ENCODE measurements at places on chromosomes 2 and 18. TPM values are rescaled to one million over a fixed set of nuclear protein-coding genes. Genes with fewer than 3 reads are reported as not detected.

Gene CPO
- 234 TPM for total RNA-seq

Gene RPRD1A
- total RNA-seq: 53.6 TPM

Gene ALS2
- 25.2 TPM for total RNA-seq

Gene ANKRD23
- 7.4 TPM for total RNA-seq

Gene PCARE
- not detected for total RNA-seq

Gene THSD7B
- not detected for total RNA-seq

Gene TM4SF20
- total RNA-seq: 200 TPM

Gene MAP3K19
- not detected for total RNA-seq

Gene SOWAHC
- 16.1 TPM for total RNA-seq

Gene CFAP53
- not detected for total RNA-seq

Gene TUBB8B
- not detected for total RNA-seq

Gene PLA2R1
- total RNA-seq: 32.8 TPM

Gene MOCOS
- total RNA-seq: 27.9 TPM

Gene SIX3
- total RNA-seq: not detected

Gene TSPYL6
- total RNA-seq: not detected

Gene ADD2
- 1.7 TPM for total RNA-seq

Gene GRP
- not detected for total RNA-seq

Gene UGT1A6
- total RNA-seq: 46.0 TPM

Gene HTR2B
- 0.40 TPM for total RNA-seq

Gene CDK15
- total RNA-seq: 1.0 TPM

Gene REG3G
- 33.1 TPM for total RNA-seq

Gene CHRNG
- total RNA-seq: not detected

Gene RFTN2
- 1.1 TPM for total RNA-seq

Gene TMEM198
- 10.2 TPM for total RNA-seq

Gene COL3A1
- 81.7 TPM for total RNA-seq

Gene ASB18
- not detected for total RNA-seq

Gene SMPD4
- total RNA-seq: 66.8 TPM

Gene RND3
- total RNA-seq: 52.7 TPM

Gene CMPK2
- 7.4 TPM for total RNA-seq

Gene DES
- 574 TPM for total RNA-seq

Gene OTOS
- not detected for total RNA-seq

Gene CTDSP1
- 189 TPM for total RNA-seq

Gene KRTCAP3
- total RNA-seq: 65.4 TPM

Gene CNGA3
- total RNA-seq: 2.2 TPM

Gene CHPF
- 122 TPM for total RNA-seq

Gene DNAH7
- 2.3 TPM for total RNA-seq

Gene LOXHD1
- total RNA-seq: not detected

Gene PARD3B
- total RNA-seq: 52.0 TPM

Gene ITGB6
- 13.3 TPM for total RNA-seq

Gene MYL1
- total RNA-seq: not detected

Gene BMP10
- not detected for total RNA-seq

Gene DSG4
- total RNA-seq: 0.35 TPM

Gene CACNB4
- total RNA-seq: 4.1 TPM

Gene GPC1
- total RNA-seq: 4.4 TPM

Gene GREB1L
- total RNA-seq: 0.53 TPM

Gene ATP6V1B1
- not detected for total RNA-seq

Gene DSEL
- total RNA-seq: 2.5 TPM

Gene UGT1A3
- 21.7 TPM for total RNA-seq

Gene CTLA4
- total RNA-seq: not detected

Gene IL36G
- not detected for total RNA-seq

Gene INO80B
- 27.3 TPM for total RNA-seq

Gene TFPI
- 80.7 TPM for total RNA-seq

Gene LAMA1
- total RNA-seq: 2.2 TPM

Gene SIGLEC15
- not detected for total RNA-seq

Gene PPP1CB
- total RNA-seq: 92.8 TPM

Gene TRPM8
- not detected for total RNA-seq
